ENCODE measurements at places on chromosomes 11 and 22.

- DNase-seq, result no peak
These were observed 7.2 kb upstream of the PICK1 start for GRCh38 chr22:38049812-38050619.

- no peak for DNase-seq
These were observed 1.3 kb upstream of the CD82 start for GRCh38 chr11:44564166-44564565.

DNA sequence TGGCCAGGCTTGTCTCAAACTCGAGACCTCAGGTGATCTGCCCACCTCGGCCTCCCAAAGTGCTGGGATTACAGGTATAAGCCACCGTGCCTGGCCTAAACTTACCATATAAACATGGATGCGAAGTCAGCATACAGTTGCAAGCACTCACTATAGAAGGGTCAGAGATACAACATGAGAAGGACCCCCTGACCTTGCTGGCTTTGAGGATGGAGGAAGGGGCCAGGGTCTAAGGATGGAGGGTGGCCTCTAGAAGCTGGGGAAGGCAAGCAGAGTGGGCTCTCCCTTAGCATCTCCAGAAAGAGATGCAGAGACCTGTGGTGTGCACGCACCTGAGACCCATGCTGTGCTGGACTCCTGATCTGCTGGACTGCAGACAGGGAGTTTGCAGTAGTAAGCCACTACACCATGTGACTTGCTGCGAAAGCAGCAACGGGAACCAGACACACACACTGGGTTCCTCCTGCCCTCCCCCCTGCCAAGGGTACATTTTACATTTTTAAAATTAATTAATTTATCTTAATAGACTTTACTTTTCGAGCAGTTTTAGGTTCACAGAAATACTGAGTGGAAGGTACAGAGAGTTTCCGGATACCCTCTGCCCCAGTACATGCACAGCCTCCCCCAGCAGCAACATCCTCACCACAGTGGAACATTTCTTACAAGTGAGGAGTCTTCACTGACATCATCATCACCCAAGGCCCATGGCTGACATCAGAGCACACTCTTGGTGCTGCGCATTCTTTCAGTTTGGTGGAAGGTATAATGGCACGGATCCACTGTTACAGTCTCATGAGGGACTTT is 170.1 kb upstream of the B3GAT1 start:
- no peak for DNase-seq

GRCh38 chr11:130549393-130549999 is 101.1 kb downstream of the ADAMTS15 start:
- DNase-seq, result no peak

DNA sequence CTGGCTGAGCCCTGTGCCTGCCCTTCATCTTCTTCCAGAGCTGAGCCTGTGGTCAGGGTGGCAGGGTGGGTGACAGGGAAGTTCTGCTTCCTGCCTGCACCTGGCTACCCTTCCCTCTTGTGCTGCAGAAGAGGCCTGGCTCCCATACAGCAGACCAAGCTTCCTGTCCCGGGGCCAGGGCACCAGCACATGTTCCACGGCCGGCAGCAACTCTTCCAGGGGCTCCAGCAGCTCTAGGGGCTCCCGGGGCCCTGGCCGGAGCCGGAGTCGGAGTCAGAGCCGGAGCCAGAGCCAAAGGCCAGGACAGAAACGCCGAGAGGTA is 15.0 kb downstream of the ROBO3 start:
- no peak for DNase-seq

DNA sequence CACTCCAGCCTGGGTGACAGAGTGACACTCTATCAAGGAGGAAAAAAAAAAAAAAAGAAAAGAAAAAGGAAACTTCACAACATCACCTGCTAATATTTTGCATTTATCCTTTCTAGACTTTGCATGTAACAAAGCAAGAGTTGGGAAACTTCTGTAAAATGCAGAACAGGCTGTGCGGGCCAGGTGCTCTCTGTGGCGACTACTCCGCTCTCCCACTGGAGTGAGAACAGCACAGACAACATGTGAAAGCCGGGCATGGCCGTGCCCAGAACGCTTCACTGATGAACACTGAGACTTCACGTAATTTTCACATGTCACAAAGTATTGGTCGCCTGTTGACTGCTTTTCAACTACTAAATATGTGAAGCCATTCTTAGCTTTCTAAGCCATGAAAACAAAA is 15.5 kb upstream of the TESMIN start:
- DNase-seq, result no peak

DNA sequence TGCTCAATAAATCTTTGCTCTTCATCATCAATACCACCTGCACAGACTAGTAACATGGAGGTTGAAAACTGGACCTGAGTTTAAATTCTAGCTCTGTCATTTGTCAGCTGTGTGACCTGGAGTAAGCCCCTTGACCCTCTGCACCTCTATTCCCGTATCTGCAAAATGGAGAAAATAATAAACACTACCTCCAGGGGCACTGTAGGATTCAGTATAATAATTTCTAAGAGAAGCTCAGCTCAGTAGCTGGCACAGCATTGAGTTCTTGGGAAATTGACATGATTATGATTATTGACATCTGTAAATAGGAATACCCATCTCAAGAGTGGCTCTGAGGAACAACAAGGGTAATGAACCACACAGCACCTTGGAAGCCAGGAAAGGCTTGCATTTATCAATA is 78.4 kb downstream of the MN1 start:
- no peak for DNase-seq

DNA sequence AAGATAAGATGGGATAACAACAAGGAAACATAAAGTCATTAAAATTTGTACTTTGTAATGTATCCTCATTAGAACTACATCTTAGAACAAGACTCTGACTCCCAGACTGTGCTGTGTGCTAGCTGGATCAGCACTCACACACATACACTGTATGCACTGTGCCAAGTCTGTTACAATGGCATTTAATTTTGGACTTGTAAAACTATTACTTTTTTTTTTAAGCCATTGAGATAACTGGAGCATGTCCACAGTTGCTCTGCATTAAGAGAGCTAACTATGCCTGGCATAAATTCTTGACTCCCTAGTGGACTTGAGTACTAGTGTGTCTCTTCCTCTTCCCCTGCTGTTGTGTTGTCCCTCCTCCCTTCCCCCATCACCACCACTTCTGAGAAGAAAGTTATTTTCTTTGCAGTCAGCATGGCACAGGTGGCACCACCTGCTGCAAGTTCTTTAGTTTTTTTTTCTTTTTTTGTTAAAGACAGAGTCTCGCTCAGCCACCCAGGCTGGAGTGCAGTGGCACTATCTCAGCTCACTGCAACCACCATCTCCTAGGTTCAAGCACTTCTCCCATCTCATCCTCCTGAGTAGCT is 268.6 kb downstream of the TMEM135 start:
- DNase-seq, result no peak

GRCh38 chr11:35313066-35313759 is 106.1 kb downstream of the SLC1A2 start:
- no peak for DNase-seq

DNA sequence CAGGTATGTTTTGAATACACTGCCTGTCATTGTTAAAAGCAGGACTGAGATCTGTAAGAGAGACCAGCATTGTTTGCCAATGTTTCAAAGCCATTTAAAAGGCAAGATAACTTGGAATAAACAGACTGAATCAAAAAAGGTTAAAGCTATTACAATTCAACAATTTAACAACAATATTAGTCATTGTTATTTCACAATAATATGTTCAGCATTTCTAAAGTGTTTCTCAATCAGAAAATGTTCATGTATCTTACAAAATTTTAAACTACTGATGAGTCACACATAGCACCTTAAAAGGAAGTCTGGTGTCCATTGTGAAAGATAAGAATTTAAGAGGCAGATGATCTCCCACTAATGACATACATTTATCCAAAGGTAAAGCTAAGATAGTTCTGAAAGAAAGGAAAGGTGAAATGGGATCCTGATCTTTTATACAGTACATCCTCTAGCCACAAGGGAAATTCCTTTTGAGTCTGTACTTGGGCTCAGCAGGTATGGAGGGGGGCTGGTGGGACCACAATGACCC is 79.7 kb downstream of the MAML2 start:
- no peak for DNase-seq

- DNase-seq, result no peak
These were observed 1165.1 kb downstream of the BRD1 start for GRCh38 chr22:48662476-48663135.

DNA sequence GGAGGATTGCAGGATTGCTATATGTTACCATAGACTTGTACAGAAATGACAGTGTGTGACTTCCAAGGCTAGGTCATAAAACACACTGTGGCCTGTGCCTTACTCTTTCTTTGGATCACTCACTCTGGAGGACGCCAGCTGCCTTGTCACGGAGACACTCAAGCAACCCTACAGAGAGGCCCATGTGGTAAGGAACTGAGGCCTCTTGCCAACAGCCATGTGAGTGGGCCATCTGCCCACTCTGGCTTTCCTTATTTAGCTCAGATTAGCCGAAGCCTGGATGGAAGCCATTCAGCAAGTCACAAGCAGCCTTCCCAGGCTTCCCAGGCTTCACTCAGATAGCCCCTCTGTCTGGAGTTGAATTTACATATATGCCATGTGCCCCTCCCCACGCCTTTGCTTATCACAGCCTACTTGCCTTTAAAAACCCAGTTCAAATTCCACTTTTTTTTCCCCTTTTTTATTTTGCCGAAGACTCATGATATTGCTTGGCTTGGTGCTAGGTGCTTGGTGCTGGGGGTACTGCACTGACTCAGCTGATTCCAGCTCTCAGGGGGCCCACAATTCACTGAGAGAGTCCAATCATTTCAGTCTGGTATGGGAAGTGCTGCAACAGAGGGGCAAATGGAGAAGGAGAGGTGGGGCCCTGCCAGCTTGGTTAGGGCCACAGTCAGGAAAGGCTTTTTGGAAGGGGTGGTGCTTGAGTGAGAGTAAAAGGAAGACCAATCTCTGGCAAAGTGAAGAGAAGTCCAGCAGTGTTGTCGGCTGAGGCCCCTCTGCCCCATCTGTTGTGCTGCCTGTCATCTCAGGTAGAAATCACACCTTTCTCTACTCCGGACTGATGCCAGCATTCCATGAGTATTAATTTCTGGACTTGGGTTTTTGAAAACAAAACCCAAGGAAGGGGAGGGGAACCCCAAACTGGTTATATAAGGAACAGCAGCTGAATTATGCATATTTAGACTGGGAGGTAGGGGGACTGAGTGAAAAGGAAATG is 14.5 kb upstream of the P4HA3 start:
- DNase-seq, result no peak

- no peak for DNase-seq
These were observed 3.3 kb upstream of the EPS8L2 start for GRCh38 chr11:702462-703461.

DNA sequence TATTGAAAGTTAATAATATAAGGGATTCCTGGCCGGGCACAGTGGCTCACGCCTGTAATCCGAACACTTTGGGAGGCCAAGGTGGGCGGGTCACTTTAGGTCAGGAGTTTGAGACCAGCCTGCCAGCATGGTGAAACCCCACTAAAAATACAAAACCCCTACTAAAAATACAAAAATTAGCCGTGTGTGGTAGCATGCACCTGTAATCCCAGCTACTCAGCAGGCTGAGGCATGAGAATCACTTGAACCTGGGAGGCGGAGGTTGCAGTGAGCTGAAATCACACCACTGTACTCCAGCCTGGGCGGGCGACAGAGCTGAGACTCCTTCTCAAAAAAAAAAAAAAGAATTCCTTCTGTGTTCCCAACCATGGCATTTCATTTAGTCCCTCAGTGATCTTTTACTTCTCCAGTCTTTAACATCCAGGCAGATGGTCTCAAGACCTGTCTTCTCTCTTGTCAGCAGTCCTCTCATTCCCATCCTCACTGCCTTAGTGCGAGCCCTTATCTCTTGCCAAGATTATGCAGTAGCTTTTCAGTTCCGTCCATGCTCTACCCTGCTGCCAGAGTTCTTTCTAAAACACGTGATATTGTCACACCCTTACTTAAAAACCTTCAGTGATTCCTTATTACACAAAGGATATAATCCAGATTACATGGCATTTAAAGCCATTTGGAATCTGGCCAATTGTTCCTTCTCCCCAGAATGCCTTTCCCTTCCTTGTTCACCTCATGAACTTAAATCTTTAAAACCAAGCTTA is 17.9 kb downstream of the RTN3 start:
- no peak for DNase-seq

DNA sequence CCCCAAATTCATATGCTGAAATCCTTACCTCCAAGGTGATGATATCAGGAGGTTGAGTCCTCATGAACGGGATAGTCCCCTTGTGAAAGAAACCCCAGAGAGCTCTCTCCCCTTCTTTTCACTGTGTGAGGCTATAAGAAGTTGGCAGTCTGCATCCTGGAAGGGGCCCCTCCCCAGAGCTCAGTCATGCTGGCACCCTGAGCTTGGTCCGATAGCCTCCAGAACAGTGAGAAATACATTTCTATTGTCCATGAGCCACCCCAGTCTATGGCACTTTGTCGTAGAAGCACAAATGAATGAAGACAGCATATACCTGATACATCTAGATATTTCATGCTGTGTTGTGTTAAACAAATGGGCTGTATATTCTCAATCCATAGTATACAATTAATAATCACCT is 81.1 kb upstream of the CRTAM start:
- no peak for DNase-seq

- no peak for DNase-seq
These were observed 1.5 kb downstream of the GALNT18 start for GRCh38 chr11:11620173-11620920.

- DNase-seq, result no peak
These were observed 93.5 kb downstream of the DBX1 start for GRCh38 chr11:20066783-20067156.

GRCh38 chr11:65636108-65637031 is 1.5 kb upstream of the SIPA1 start:
- no peak for DNase-seq

GRCh38 chr11:70307176-70307575 is 36.7 kb downstream of the PPFIA1 start:
- DNase-seq, result no peak

DNA sequence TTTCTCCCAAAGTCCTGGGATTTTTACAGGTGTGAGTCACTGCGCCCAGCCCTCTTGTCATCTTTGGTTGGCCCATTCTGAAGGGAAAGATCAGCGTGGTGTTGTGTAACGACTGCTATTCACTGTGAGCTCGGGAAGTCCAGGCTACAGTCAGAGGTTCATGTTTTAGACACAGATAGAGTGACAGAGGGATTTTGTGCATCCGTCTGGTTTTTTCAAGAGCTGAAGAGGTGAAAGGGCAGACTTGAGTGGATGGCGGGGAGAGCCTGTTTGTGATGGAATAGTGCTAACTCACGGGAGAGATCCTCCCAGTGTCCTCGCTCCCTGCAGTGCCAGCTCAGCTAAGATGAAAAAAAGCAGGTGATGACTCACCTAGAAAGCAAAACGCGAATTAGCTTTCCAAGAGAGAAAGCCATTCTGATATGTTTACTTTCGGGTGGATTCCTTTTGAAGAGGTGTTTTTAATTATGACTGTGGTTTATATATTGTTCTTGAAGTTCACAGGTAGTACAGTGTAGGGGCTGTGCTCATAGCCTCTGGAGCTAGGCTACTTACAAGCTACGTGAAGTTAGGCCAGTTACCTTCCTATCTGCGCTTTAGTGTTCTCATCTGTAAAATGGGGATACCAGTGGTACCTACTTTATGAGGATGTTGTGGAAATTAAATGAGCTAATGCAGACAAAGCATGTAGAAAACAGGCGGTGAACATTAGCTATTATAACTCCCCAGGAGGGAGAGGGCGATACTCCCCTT is 67.2 kb downstream of the C11orf91 start:
- DNase-seq, result no peak

GRCh38 chr11:120807414-120808150 is 216.3 kb upstream of the TBCEL start:
- DNase-seq, result no peak
